ENCODE measurements at places on chromosomes 7 and 10. TPM values are rescaled to one million over a fixed set of nuclear protein-coding genes. Genes with fewer than 3 reads are reported as not detected.

SEC61A2 gene
- total RNA-seq, result 3.3 TPM

DNA sequence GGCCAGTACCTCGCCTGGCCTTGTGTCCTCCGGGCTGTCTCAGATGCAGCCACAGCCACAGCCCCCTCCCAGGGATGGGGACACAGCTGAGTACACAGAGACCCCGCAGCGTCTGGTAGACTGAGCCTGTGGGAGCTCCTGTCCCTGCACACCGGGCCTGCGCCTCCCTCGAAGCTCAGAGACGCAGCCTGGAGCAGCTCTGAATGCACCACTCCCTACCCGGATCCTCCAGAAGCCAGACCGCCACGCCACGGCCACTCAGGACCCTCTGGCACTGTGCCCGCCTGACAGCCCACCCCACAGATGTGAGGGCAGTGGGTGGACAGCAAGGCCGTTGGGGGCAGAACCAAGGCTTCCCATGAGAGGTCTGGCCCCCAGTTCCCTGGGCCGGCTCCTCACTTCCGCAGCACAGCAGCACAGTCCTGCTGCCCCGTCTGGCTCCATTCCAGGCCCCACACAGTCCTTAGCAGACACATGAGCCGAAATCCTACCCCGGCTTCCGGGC, 40.8 kb downstream of the PAPOLB start:
- no peak for DNase-seq

GRCh38 chr10:127265288-127265687, 68.9 kb upstream of the INSYN2A start:
- no peak for DNase-seq

- peak; percentile 53 for DNase-seq
These were observed 67.5 kb downstream of the PFKFB3 start for GRCh38 chr10:6269953-6270867.

GRCh38 chr7:151447312-151447711, 7.4 kb upstream of the CRYGN start:
- no peak for DNase-seq

MEIG1 gene
- total RNA-seq, result not detected

- DNase-seq, result no peak
These were observed 1.4 kb downstream of the KIN start for GRCh38 chr10:7786430-7786829.

HOXA2 gene
- 11.4 TPM for total RNA-seq

DNA sequence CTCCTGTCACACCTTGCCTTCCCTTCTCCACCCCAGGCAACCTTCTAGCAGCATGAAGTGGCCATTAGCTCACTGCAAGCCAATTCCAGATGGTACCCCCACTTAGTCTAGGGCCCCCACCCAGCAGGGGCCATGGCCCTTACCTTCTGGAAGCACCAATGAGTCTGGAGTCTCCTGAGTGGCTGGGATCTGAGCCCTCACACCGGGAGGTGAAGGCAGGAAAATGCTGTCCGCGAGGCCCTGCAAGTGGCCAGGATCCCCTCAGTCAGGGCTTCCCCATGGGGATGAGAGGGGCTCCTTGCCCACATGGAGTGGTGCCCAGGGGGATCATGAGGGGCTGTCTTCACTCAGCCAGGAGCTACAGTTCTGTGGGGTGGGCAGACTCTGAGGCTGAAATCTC, 4.6 kb downstream of the AQP1 start:
- no peak for DNase-seq

CD36 gene
- total RNA-seq, result not detected
